HT1080 (cell line): ENCODE measurements at places on chromosomes 11 and 22.

GRCh38 chr11:104819603-104820002 lies 78.7 kb downstream of the CASP12 start:
- no peak for DNase-seq

GRCh38 chr11:86142170-86142569 lies 73.3 kb upstream of the PICALM start:
- no peak for DNase-seq

GRCh38 chr11:130216591-130217132 lies 57.1 kb downstream of the ST14 start:
- DNase-seq = no peak

DNA sequence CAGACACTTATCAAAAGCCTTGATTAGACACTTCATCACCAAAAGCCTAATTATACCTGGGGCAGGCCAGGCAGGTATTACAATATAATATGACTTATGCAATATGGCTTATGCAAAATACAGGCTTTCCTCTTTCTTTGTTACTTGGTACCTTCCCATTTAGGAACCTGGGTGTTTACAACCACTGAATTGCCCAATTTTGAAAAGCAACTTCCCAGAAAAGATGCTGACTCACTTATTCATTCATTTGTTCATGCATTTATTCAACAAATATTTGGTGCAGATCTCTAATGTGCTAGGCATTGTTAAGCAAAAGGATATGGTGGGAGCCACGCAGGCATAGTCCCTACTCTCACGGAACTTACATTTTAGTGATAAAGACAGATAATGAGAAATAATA lies 13.6 kb upstream of the JAML start:
- no peak for DNase-seq

GRCh38 chr11:2549876-2550605 lies 105.2 kb downstream of the KCNQ1 start:
- no peak for DNase-seq

DNA sequence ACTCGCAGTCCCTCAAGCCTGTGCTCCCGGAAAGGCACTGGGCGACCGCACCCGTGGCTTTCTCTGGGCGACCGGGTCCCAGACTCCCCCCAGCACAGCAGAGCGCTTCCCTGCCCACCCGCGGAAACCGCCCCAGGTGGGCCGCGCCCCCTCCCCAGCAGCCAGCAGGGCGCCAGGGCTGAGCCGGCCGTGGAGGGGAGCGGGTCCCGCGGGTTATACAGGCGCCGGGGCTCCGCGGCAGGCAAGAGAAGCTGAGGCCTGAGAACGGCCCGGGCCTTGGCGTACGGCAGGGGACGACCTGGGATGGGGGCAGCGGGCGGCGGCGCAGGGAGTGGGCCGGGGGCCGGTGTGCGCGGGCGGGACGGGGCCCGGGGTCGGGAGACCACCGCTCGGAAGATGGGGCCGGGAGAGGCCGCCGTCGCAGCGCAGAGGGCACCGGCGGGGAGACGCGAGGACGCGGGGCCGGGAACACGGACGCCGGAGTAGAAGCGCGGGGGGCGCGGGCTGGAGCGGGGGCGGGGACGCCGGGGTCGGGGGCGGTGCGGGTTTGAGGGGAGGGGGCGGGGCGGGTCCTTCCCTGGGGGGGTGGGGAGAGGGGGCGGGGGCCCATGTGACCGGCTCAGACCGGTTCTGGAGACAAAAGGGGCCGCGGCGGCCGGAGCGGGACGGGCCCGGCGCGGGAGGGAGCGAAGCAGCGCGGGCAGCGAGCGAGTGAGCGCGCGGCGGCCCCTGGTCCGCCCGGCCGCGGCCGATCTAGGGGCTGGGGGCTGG lies at the start of gene MDK:
Gene MDK (plus strand): TSS at position 622 of the 771 bp plus-strand sequence. CDS start 389 bp downstream, outside the sequence.
- DNase-seq = no peak

DNA sequence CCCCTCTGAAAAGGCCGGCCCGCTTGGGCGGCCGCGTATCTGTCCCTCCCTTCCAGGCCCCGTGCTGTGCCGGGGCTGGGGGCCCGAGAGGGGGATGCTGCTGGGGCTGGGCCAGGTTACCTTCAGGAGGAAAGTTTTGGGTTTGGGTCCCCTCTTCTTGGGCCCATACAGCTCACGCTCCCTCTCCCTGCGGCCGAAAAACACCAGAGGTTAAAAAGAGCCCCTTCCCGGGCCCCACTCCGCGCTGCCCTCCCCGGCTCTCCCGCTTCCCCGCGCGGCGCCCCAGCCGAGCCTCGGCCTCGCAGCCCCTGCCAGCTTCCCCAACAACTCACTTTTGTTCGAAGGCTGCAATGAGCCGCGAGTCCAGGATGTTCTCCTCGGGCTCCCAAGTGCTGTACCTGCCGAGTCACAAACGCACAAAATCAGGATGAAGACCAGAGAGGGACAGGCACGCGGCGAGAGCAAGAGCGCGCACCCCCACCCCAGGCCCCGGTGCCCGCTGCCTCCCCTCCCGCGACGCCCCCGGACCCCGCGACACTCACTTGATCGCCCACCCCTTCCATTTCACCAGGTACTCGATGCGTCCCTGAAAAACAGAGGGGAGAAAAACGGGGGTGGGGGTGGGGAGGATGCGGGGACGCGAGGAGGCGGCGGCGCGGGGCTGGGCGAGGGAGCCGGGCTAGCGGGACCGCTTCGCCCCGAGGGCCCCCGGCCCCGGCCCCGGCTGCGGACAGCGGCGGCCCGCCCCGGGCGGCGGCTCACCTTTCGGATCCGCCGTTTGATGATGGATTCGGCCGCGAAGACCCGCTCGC lies 450 bp downstream of the CBX6 start:
- no peak for DNase-seq

DNA sequence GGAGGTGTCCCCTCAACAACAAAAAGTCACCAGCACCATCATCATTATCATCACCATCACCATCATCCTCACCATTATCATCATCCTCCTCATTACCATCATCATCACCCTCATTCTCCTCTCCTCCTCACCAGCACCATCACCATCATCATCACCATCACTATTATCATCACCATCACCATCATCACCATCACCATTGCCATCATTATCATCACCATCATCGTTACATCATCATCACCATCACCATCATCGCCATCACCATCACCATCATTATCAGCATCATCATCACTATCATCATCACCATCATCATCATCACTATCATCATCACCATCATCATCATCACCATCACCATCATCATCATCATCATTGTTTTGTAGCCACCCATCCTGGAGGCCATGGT lies 212.6 kb downstream of the MN1 start:
- no peak for DNase-seq
